ENCODE measurements at places on chromosomes 6 and 20. TPM values are rescaled to one million over a fixed set of nuclear protein-coding genes. Genes with fewer than 3 reads are reported as not detected.

Gene RBPJL
- 0.26 TPM for total RNA-seq

Gene NXT1
- total RNA-seq, result 10.5 TPM

Gene SLC29A1
- total RNA-seq, result 66.1 TPM

Gene ANGPT4
- 0.20 TPM for total RNA-seq

Gene LHFPL5
- total RNA-seq, result 0.69 TPM

Gene CALHM5
- 1.8 TPM for total RNA-seq

Gene PLEKHG1
- 24.5 TPM for total RNA-seq

Gene SEMG1
- 1.1 TPM for total RNA-seq

Gene EPB41L1
- 136 TPM for total RNA-seq

Gene SMIM13
- 9.2 TPM for total RNA-seq

Gene CCM2L
- total RNA-seq, result 5.6 TPM

Gene APOBEC2
- not detected for total RNA-seq

Gene CST5
- not detected for total RNA-seq

Gene TMEM170B
- total RNA-seq, result 4.5 TPM

Gene DACT2
- 3.2 TPM for total RNA-seq

Gene CAPN11
- 0.95 TPM for total RNA-seq

Gene FAM83B
- 14.5 TPM for total RNA-seq

Gene MUCL3
- total RNA-seq, result 93.5 TPM

Gene TRIM15
- total RNA-seq, result 19.6 TPM

Gene PPIL6
- 2.6 TPM for total RNA-seq

Gene ACTL10
- 4.8 TPM for total RNA-seq

Gene DBNDD2
- total RNA-seq, result 48.0 TPM

Gene MLIP
- 0.20 TPM for total RNA-seq

Gene SLC32A1
- total RNA-seq, result not detected

Gene ARHGAP40
- total RNA-seq, result not detected

Gene RFX6
- not detected for total RNA-seq

Gene GNRH2
- 0.75 TPM for total RNA-seq

Gene SLC4A11
- 4.8 TPM for total RNA-seq

Gene CST4
- 3.7 TPM for total RNA-seq

Gene RIPPLY2
- not detected for total RNA-seq
